ENCODE measurements at places on chromosomes 12 and 14. TPM values are rescaled to one million over a fixed set of nuclear protein-coding genes. Genes with fewer than 3 reads are reported as not detected.

DNA sequence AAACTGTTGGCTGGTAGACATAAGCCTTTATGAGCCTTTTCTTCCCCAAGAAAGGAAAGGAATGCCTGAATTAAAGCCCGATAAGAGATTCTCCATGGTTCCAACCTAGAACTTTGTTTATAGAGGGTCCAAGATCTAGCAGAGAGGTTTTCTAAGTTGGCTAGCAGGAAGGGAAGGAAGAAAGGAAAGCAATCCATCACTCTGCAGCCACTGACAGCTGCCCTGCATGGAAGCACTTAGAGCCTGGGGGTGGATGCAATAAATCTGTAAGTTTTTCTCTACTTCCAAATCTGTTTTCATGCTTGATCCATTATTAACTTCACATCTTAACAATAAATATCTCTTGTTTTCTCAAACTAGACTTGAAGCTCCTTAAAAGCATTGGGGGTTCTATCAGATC is 224.4 kb downstream of the KSR2 start:
- no peak for DNase-seq

Gene IRAK4
- 14.0 TPM for polyA plus RNA-seq

GRCh38 chr14:55123852-55124639 is 5.0 kb upstream of the LGALS3 start:
- peak; percentile 13 for DNase-seq

Gene BDKRB2
- polyA plus RNA-seq: 2.9 TPM

Gene CCDC177
- 0.63 TPM for polyA plus RNA-seq

DNA sequence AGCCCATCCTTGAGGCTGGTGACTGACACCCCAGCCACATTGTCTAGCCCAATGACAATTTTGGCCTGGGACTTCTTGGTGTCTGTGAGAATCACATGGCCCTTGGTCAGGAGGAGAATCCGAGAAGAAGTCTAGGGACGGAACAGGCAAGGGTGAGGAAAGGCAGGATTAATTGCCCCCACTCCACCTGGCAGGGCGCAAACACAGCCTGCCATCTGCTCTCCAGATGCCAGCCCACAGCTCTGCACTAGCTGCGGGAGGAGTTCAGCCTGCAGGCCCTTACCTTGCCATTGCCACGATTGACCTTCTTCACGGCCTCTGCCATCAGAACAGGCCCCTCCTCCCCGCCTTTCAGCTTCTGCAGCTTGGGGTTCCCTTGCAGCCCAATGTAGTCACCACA is 13.1 kb upstream of the TAC3 start:
- DNase-seq: no peak
